ENCODE measurements at places on chromosomes 6 and 20.

- DNase-seq = no peak
Measured at GRCh38 chr20:19924255-19924654, 92.9 kb upstream of the NAA20 start.

GRCh38 chr20:51512645-51513044 lies 29.9 kb downstream of the NFATC2 start:
- no peak for DNase-seq

- DNase-seq = no peak
Measured at GRCh38 chr6:938271-938905, 245.4 kb upstream of the EXOC2 start.

GRCh38 chr6:33166811-33167210 lies 25.5 kb downstream of the COL11A2 start:
- DNase-seq = no peak

- no peak for DNase-seq
Measured at GRCh38 chr20:63295846-63296245, 2.9 kb downstream of the COL20A1 start.

GRCh38 chr20:50541606-50542041 lies 31.4 kb downstream of the PTPN1 start:
- DNase-seq = no peak

GRCh38 chr6:113587078-113587699 lies 270.0 kb upstream of the MARCKS start:
- peak; percentile 37 for DNase-seq

- no peak for DNase-seq
Measured at GRCh38 chr6:6201200-6201599, 119.3 kb downstream of the F13A1 start.

DNA sequence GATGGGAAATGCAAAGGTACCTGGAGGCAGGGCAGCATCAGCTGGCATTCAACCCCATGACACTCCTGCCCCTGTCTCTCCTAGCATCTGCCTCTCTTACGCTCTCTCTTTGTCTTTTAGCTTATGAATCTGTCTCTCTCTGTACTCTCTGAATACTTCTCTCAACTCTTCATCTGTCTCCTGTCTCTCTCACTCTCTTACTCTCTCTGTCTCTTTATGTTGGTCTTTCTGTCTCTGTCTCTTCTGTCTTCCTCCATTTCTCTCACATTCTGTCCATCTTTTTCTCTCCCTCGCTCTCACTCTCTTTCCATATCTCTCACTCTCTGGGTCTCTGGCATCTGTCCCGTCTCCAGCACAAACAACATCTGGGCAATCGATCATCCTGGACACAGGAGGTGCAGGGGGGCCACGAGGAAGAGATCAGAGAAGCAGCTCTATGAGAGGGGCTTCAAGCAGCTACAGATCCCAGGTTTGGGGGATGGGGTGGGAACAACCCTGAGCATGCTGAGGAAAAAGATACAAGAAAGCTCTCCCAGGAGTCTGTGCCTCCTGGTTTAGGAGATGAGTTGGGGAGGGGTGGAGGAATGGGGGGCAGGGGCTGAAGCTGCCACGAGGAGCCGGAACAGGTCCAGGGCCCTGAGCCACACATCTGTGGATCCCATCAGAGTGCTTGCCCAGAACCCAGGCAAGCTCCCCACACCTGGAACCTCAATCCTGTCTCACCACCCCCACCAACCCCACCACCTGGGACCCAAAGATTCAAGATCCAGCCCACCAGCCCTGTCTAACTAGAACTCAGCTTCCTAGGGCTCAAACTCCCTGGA lies 2.4 kb downstream of the COL11A2 start:
- no peak for DNase-seq

- DNase-seq = no peak
Measured at GRCh38 chr20:23136893-23137745, 51.0 kb upstream of the CD93 start.

DNA sequence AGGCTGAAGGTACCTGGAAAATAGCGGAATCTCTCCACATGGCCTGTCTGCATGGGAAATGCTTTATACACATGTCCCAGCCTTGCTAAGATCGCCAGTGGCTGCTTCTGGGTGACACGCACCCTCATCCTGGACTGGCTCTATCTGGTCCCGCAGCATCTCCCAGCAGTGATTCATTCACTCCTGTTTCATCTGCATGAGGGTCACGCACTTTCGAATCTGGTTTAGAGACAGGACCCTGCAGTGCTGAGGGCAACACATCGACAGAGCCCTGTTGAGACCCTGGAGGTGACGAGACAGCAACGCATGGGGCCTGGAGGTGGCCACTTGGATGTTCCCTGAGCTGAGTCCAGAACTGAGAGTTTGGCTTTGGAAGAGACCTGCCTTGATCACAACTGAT lies 136.5 kb downstream of the SMOC2 start:
- DNase-seq = no peak

GRCh38 chr6:44042261-44042988 lies 84.8 kb downstream of the MRPL14 start:
- DNase-seq = no peak

GRCh38 chr6:153842491-153842890 lies 196.5 kb upstream of the OPRM1 start:
- no peak for DNase-seq

DNA sequence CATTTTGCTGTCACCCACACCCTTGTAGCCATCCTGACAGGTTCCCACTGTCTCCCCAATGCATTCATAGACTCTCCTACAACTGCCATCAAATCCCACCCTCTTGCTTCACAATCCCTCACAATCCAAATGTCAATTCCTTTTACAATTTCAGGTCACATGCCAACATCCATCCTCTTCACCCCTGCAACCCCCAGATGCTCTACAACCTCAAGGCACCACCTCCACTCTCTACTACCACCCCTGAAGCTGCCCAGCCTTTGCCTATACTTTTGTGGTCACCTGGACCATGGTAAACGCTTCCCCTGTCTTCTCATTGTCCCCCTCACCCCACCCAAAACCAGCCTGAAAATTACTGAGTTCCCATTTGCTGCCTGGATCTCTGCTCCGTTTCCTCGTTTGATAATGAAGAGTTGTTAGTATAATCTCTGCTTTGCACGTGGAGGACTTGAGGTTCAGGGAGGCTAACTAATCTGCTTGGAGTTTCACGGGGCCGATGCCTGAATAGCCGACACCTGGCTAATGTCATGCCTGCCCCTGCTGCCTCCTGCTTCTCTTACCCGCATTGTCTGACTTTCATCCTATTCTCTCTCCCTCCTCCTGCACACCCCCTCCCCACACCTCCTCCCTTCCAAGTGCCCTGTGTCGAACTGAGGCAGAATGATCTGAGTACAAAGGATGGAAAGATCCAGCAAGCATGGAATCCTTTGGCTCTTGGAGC lies 82.4 kb upstream of the TOX2 start:
- DNase-seq = no peak

DNA sequence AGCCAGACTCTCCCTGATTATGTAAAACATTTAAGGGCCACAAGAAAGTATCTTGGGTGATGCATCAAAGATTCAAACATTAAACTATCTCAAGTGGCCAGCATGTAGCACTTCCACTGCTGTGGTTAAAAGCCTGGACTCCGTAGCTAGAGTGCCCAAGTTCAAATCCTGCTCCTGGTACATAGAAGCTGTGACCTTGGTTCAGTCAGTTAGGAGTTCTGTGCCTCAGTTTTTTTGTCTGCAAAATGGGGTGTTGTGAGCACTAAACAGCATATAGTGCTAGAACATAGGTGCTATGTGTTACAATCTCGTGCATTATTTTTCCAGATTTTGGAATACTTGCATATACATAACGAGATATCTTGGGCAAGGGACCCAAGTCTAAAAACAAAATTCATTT lies 68.7 kb downstream of the PSMG4 start:
- no peak for DNase-seq

DNA sequence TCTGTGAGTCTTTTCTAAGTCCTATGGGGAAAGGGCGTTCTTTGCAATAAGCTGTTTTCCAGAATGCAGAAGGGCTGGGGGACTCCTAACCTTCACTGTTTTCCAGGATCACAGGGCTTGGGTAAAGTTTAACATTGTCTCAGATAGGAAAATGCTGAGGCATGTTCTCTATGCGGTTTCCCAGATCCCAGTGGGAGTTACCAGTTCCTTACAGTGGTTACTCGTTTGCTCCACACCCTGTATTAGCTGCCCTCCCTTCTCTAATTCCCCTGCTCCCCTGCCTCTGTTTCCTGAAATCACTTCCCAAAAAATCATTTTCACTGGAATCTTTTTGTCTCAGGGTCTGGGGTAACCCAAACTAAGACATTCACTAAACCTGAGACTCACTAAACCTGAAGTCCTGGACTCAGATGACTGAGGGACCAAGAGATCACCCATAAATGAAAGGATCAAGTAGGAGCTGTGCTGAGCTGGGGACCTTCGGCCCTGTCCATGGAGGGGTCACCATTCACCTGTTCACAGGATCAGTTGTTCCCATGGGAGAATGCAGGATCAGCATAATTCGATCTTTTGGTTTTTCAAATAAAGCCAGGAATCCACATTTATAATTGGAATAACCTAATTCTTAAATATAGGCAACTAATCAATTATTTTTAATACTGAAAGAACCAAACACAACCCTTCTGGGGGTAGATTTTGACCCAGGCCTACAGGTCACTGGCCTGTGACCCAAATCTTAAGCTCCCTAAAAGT lies 76.2 kb downstream of the ISM1 start:
- no peak for DNase-seq

GRCh38 chr6:13769655-13770053 lies 44.7 kb downstream of the MCUR1 start:
- DNase-seq = no peak

DNA sequence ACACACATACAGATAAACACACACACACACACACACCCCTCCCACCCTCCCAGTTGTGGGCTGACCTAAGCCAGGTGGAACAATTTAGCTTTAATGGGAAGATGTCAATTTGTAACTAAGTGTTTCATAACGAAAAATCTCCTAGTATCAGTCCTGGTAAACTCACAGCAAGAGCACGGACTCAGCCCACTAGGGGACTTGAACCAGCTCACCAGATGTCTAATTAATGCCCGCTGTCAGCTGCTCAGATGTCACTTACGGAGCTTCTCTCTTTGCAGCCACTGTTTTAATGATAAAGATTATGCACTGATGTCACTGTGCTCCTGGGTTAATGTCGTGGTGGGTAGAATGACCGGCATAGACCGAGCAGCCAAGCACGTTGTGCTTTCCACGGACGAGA lies 116.6 kb upstream of the INSM1 start:
- no peak for DNase-seq

DNA sequence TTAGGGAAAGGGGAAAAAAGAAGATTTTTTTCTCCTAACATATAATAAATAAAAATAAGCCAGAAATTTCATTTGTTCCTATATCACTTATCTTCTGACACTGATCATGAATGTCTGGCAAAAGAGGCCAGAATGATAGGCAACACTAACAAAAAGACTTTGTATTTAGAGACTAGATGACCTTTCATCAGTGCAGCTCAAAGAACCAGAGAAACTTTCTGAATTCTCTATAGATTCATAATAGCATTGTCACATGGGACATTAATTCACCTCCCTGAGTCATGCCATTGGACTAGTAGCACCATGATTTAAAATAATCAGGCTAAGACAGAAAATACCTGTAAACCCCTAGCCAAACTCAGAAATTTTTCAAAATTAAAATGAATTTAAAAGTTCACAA lies 95.4 kb upstream of the CCDC28A start:
- no peak for DNase-seq

GRCh38 chr6:146593986-146594385 lies 4.8 kb upstream of the ADGB start:
- DNase-seq = no peak

GRCh38 chr20:48761874-48762273 lies 65.9 kb downstream of the PREX1 start:
- no peak for DNase-seq

DNA sequence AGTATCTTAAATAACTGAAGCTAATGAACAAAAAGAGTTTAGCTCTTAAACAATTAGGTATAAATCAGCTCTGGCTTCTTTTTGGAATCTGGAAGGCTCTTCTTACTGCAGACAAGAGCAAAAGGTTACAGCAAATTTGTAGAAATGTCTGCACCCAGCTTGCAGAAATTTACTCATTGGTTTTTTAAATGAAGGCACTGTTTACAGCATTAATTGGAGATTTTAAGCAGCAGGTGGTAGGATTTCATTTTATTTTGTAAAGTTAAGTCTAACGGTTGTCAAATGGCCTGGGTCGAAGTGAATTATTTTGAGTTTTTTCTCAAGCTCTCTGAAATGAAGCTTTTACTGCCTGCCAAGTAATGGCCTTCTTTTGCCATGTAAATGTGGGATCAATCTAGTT lies 102.1 kb downstream of the NRSN1 start:
- DNase-seq = no peak

- peak; percentile 8 for DNase-seq
Measured at GRCh38 chr6:144008120-144008811, at the start of gene PLAGL1. Gene PLAGL1, minus strand, starts transcription at chr6:144008259. Its CDS starts 60,123 bp downstream, at chr6:143948136.

- DNase-seq = peak; percentile 69
Measured at GRCh38 chr6:170129691-170130171, 161.1 kb downstream of the DLL1 start.

- no peak for DNase-seq
Measured at GRCh38 chr6:2976571-2977085, 5.3 kb upstream of the SERPINB6 start.

GRCh38 chr6:3226481-3227362 lies 731 bp downstream of the TUBB2B start:
- DNase-seq = peak; percentile 45

DNA sequence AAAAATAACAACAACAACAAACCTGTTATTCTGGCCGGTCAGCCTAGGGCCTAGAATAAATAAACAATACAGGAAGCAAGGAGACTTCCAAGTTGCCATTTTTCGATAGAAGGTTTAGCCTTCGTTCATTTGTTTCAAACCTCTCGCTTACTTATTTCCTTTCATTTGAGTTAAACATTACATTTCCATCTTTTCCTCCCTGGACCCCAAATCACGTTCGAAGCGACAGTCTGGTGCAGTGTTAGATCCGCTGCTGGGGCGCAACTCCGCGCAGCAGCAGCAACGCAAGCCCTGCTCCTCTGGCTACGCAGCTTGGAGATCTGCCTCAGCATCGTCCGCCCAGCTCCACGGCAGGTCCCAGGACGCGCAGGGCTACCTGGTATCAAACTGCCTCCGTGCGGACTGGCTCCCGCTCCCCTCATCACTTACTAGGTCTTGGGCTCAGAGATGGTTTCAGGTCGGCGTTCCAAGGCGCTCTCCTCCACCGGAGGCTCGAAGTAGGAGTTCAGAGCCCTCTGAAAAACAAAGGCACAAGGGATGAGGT lies 530 bp downstream of the TDP2 start:
- peak; percentile 45 for DNase-seq

- DNase-seq = no peak
Measured at GRCh38 chr6:69954733-69955132, 88.4 kb downstream of the COL19A1 start.
